ENCODE measurements at places on chromosomes 16 and 17.

GRCh38 chr17:34761646-34762045 is 182.3 kb downstream of the TMEM132E start:
- no peak for DNase-seq

DNA sequence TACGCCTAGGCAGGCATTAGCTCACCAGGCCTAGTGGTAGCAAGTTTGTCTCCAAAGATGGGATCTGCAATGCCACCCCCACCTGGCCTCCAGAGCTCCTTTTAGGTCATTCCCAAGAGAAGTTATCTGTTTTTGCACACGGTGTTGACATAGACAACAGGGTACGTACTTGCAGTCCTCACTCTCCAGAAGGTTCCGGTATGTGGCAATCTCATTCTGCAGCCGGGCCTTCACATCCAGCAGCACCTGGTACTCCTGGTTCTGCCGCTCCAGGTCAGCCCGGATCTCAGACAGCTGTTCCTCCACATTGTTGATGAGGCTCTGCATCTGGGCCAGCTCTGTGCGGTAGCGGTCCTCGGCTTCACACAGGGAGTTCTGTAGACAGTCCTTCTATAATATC is 9.8 kb upstream of the KRT31 start:
- no peak for DNase-seq

- no peak for DNase-seq
These were observed 8.2 kb upstream of the CIITA start for GRCh38 chr16:10868596-10869469.

DNA sequence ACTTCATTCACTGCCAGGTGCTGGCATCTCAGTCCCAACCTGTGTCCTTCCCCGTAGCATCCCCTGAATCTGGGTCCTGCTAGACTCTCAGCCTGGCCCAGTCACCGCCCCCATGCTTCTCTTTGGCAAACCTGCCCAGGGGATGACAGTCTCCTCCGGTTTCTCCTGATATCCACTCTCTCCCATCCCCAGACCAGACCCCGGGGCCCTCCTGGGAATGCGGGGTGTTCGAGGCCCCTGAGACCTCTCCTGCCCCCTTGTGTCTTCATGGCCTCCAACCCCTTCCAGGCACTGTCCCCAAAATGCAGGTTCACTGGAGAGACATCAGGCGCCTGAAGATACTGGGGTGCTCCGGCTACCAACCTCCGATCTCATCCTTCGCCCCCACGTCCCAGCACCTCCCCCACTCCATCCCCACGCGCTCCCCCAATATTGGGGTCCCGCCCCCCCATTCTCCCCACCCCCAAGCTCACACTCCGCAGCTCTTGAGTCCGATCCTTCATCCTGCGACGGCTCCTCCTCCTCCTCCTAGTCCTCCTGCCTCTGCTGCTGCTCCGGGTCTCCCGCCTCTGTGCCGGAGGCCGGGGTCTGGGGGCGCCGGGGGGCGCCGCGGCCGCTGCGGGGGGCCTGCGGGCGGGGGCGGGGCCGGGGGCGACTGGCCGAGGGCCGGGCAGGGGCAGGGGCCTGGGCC is 399 bp downstream of the STX1B start:
- DNase-seq: no peak

DNA sequence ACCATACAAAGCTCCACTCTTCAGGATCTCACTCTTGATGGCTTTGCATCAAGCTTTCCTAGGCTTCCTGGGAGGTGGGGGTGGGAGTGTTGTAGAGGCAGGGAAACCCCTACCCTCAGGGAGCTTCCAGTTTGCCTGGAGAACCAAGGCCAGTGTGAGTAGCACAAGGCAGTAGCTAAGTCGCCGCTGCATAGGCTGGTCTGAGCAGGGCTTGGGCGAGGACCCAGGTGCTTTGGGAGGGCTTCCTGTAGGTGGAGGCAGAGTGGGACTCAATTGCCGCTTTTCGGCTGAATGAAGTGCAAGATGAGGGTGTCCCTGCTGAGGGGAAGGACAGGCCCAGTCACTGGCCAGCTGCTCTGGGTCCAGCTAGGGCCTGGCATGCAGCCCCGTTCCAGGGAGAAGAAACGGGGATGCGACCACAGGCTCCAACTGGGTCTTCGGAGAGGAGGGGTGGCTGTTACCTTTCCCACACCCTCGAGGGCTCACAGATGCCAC is 3.9 kb downstream of the CD79B start:
- no peak for DNase-seq

DNA sequence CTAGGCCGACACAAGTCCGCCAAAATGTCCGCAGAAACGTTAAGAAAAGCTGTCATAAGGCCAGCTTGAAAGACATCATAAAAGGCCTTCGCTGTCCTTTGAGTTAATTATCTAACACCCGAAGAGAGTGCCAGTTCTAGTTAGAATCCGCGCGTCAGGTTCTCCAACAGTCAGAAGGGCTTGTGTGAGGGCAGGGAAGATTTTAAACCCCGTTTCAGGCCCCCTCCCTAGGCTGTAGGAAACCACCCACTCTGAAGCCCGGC is 729 bp upstream of the CLTC start:
- DNase-seq: no peak

GRCh38 chr17:58320163-58320558 is 8.4 kb downstream of the TSPOAP1 start:
- no peak for DNase-seq

DNA sequence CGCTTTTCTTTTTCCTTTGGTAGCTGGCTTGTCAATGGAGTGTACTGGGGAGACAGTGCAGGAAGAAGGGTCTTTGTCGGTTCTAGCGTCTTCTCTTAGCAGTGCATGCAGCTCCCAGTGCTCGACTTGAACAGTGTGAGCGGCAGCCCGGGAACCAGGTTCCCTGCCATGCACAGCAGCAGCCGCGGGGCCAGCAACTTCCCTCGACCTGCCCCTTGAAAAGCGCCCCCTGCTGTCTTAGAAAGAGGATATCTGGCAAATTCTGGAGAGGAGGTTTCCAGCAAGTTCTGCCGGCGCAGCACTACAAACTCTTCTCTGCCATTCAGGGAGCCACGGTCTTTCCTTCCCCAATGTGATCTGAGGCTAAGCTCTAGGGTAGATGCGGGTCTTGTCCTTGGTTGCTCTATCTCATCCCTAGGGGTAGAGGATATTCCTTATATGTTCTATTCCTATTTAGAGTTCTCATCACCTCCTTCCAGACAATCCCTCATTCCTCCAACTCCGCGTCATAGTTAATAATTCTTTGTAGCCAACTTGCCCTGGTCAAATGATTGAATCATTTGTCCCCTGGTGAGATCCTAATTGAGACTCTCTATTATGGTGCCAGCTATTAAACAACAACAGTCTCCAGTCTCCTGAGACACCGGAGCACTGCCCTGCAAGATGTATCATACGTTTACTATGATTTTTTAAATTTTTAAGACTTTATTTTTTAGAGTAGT is 451.3 kb downstream of the PMP22 start:
- DNase-seq: no peak

DNA sequence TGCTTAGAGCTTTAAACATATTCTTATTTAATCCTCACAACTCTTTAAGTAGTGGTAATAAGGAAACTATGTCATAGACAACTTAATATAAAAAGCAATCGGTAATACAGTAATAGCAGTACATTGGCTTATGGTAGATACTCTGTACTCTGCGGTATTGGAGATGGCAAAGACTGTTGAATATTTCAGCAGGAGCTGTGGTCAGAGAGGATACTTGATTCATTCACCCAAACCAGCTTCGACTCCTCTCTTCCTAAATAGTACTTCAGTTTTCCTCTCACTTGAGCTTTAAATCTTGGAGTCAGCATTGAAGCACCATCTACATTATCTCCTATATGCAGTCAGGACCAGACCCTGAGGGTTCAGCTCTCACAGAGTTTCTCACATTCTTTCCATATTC is 169.3 kb downstream of the CYB561 start:
- DNase-seq: no peak

- no peak for DNase-seq
These were observed 10.3 kb downstream of the KANSL1 start for GRCh38 chr17:46182961-46183360.

DNA sequence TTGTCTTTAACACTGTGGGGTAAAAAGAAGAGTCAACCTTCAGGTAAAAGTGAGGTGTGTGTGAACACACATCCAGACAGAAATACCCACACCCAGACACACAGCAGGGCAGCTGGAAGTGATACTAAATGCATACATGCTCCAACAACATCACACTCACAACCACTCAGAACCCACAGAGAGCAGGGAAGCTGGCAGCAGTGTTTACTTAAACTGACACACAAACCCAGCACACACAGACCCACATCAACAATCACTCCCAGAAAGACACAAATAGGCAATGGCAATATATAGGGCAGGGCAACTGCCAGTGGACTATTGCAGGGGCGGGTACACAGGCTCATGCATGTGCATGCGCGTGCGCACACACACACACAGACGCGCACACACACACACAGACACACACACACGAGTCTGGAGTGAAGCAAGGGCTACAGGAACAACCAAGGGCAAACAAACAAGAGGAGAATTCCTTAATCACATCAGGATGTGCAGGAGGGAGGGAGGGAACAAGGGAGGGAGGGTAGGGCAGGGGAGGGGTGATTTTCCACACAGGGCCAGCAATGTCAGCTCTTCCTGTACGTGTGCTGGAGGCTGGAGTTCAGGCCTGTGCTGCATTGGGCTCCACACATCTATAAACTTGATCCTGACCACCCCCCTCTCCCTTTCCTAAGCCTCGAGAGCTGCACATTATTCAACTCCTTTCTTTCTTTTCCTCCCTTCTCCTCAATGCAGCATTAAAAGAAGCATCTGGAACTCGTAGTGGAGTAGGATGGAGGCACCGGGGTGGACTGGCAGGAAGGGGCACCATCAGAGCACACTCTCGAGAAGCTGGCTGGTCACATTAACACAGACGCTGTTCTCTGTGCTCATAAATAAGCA is 30.1 kb downstream of the HIC1 start:
- DNase-seq: no peak

DNA sequence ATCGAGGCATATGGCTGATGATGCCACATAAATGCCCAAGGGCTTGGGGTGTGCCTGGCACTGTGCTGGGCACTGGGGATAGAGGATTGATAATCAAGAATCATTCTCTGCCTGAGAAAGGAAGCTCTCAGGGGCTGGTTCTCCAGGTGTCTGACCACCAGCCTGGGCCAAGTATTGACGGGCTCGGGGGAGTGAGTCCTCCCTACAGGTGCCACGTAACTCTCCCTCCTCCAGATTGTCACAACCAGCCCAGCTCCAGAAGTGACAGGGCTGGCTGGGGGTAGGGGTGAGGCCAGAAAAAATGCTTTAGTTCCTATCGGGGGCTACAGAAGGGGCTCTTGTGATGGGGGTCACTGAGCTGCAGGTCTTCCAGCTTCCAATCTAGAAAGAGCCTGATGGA is 10.7 kb upstream of the C1QL1 start:
- no peak for DNase-seq

DNA sequence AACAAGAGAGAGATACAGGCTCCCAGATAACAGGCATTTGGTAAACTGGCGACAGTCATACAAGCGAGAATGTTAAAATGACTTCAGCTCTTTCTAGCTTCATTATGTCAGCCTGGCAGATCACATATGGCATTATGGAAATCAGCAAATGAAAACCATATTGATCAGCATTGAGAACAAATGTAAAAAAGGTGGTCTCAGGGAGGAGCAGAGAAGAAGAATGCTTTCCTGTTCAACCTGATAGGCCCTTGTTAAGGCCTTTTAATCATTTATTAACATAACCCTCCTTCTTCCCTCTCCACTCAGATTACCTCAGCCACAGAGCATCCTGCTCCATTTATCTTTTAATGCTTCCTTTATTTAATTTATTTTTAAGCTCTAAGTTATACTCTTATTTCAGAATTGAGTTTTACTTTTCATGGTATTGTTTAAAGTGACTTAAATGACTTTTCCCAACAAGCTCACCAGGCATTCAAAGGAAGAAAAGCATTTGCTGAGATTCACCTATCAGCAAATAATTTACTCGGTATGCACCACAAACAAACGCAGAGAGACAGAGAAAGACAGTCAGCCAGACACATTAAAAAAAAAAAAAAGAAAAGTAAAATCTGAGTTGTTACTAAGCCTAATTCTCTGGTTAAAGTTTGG is 243.9 kb upstream of the TBX2 start:
- no peak for DNase-seq

DNA sequence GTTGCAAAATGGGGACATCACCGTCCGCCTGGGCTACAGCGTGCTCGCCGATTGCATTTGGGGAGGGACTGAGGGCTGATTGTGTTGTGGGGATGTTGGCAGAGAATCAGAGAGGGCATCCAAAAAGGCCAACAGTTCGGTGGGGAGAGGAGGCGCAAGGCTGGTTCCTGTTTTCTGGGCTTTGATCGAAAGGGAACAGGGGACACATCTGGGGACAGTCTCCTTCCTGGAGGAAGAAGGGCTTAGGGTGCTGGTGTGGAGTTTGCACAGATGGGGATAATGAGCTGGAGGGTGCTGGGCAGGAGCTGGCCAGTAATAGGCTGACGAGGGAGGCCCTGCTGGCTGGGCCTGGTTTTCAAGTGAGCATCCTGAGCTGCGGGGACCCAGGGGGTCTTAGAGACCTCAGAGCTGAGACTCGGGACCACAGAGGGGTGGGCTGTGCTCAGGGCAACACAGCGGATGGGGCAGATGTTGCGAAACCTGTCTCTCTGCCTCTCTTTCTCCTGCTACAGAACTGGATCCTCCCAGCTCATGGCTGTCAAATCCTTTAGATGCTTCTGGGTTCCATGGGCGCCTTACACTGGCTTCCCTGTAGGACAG is 288.7 kb downstream of the SEC14L1 start:
- no peak for DNase-seq

GRCh38 chr17:20926532-20926931 is 116.3 kb downstream of the USP22 start:
- DNase-seq: no peak

- DNase-seq: no peak
These were observed 220.5 kb downstream of the PARN start for GRCh38 chr16:14409563-14409962.

- peak; percentile 22 for DNase-seq
These were observed 116.1 kb upstream of the METRNL start for GRCh38 chr17:82963104-82963950.

GRCh38 chr17:74379495-74380085 is 12.3 kb downstream of the GPR142 start:
- peak; percentile 88 for DNase-seq

DNA sequence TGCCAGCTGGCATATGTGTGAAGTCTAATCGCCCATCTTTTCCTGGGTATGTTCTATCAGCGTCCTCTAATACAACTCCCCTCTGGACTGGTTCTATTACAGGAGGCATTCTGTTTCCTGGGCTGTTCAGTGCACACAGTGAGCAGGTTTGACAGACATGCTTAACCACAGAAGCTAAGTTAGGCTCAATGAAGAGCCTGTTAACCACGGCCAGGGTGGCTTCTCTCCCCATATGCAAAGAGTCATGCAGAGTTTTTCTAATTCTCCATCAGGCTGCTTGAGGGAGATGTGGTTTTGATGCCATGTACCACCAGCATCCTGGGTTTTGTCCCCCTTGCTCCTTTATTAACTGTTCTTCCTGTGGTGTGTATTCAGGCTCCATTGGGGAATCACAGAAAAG is 57.2 kb upstream of the ALOX12 start:
- DNase-seq: no peak
